ENCODE measurements at places on chromosomes 7 and 10. TPM values are rescaled to one million over a fixed set of nuclear protein-coding genes. Genes with fewer than 3 reads are reported as not detected.

TFR2 gene
- total RNA-seq = 1.1 TPM

ZSWIM8 gene
- 203 TPM for total RNA-seq

GBX1 gene
- total RNA-seq = not detected

BMPER gene
- total RNA-seq = 0.89 TPM

GPR15LG gene
- 2.0 TPM for total RNA-seq

FXYD4 gene
- total RNA-seq = not detected

SPDYE8 gene
- total RNA-seq = not detected

ANKRD22 gene
- total RNA-seq = 30.1 TPM

GRCh38 chr7:127986581-127987521 lies 44.4 kb downstream of the LRRC4 start:
- no peak for DNase-seq
- H3K27me3 ChIP-seq = no peaks in the 10 kb centered on the region
- H3K4me3 ChIP-seq = no peak overlapping the region
- H3K4me1 ChIP-seq = no peaks in the 10 kb centered on the region
- H3K36me3 ChIP-seq = peaks cover 11% of the 10 kb centered on the region
- no peak overlapping the region for H3K27ac ChIP-seq

DNA sequence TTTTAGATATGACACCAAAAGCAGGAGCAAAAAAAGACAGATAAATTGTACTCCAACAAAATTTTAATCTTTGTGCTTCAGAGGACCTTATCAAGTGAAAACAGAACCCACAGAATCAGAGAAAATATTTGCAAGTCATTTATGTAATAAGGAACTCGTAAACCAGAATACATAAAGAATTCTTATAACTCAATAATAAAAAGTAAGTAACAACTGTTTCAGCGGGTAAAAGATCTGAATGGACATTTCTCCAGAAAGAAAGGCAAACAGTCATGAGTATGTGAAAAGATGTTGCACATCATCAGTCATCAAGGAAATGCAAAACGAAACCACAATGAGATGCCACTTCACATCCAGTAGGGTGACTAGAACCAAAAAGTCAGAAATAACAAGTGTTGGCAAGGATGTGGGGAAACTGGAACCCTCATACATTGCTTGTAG lies 167.7 kb upstream of the KCTD7 start:
- no peaks in the 10 kb centered on the region for H3K27me3 ChIP-seq
- no peaks in the 10 kb centered on the region for H3K4me1 ChIP-seq
- no peaks in the 10 kb centered on the region for H3K36me3 ChIP-seq
- DNase-seq = no peak

GRCh38 chr7:20713792-20714191 lies 72.9 kb downstream of the SP8 start:
- no peak overlapping the region for H3K27ac ChIP-seq
- no peak overlapping the region for H3K4me3 ChIP-seq
- H3K27me3 ChIP-seq = no peaks in the 10 kb centered on the region
- H3K36me3 ChIP-seq = no peaks in the 10 kb centered on the region
- no peaks in the 10 kb centered on the region for H3K4me1 ChIP-seq
- no peak for DNase-seq

DNA sequence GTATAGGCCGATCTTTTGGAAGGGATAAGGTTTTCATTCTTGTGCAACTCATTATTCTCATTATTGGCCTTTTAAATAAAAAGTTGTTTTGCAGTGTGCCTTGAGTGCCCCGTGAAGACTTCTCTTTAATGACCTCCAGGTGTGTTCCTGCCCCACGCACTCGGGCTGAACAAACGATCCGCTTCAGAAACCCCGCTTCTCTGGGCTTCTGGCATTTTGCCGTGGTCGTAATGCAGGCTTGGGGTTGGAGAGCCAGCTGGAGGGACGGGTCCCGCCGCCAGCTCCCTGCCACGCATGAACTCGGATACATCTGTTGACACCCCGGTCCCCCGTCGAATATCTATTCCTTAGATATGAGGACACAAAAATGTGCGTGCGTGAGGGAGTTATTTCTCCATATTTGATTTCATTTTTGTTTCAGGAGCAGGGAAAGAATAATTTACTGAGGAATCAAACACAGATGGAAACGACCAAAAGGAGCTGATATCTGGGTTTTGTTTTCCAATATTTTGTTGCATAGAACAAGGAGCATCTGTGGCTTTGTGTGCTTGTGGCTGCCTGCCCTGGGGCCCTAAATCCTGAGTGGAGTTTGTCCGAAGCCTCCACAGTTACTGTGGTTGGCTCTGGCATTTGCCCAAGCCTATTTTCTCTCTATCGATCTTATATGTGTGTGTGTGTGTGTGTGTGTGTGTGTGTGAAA lies 17.0 kb upstream of the TTYH3 start:
- peak overlapping the region; percentile 20 for H3K4me3 ChIP-seq
- H3K27ac ChIP-seq = peak overlapping the region; percentile 71
- H3K27me3 ChIP-seq = no peaks in the 10 kb centered on the region
- DNase-seq = no peak
- peaks cover 43% of the 10 kb centered on the region for H3K4me1 ChIP-seq

DNA sequence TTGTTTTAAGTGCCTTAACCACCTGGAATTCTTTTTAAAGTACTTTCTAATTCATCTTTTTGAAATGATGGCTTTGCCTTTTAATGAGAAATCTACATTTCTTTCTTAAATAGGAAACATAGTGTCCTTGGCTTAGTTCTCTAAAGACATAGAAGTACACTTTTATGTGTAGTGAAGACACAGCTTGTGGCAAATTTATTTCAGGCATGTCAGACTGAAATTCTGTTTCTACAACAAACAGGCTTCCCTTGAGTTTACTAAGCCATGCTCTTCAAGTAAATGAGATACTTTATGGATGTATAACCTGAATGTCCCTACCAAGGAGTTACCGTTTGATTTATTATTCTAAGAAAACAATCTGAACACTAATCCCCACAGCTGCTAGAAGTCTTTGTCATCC lies 136.9 kb upstream of the MAGI2 start:
- no peaks in the 10 kb centered on the region for H3K27me3 ChIP-seq
- no peak overlapping the region for H3K27ac ChIP-seq
- no peak for DNase-seq
- no peaks in the 10 kb centered on the region for H3K4me1 ChIP-seq

DNA sequence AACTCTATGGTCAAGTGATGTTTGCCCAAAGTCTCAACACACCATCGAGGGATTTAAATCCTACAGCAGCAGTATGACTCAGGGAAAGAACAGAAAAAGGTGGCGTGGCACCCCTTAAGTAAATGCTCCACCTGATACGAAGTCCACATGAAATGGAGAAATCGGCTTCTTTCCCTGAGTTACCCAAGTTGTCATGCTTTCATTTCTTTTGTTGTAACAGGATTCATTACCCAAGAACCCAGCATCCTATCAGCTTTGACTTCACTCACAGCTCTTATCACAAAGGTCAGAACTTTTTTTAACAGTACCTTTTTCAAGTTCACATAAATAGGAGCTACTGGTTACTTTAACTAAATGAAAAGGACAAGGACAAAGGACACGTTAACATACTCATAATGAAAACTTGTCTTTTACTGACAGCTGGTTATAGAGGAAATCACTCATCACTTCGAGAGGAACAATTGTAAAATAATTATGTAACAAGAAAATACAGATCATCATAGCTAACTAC lies 219.8 kb upstream of the FRMD4A start:
- no peak overlapping the region for H3K27ac ChIP-seq
- DNase-seq = no peak
- H3K4me3 ChIP-seq = no peak overlapping the region

- peaks cover 15% of the 10 kb centered on the region for H3K27me3 ChIP-seq
- H3K4me1 ChIP-seq = peaks cover 77% of the 10 kb centered on the region
- DNase-seq = peak; percentile 79
- peak overlapping the region; percentile 97 for H3K27ac ChIP-seq
- H3K4me3 ChIP-seq = peak overlapping the region; percentile 84
Measured at GRCh38 chr7:27164367-27165088, 809 bp downstream of the HOXA9 start.

GRCh38 chr7:157668221-157668883 lies 331.5 kb downstream of the DNAJB6 start:
- peaks cover 45% of the 10 kb centered on the region for H3K27me3 ChIP-seq
- H3K36me3 ChIP-seq = no peaks in the 10 kb centered on the region
- H3K27ac ChIP-seq = no peak overlapping the region
- no peak overlapping the region for H3K4me3 ChIP-seq
- DNase-seq = no peak
- no peaks in the 10 kb centered on the region for H3K4me1 ChIP-seq

GRCh38 chr7:71173955-71174354 lies 42.0 kb downstream of the GALNT17 start:
- no peaks in the 10 kb centered on the region for H3K4me1 ChIP-seq
- no peak overlapping the region for H3K4me3 ChIP-seq
- no peaks in the 10 kb centered on the region for H3K27me3 ChIP-seq
- DNase-seq = no peak

DNA sequence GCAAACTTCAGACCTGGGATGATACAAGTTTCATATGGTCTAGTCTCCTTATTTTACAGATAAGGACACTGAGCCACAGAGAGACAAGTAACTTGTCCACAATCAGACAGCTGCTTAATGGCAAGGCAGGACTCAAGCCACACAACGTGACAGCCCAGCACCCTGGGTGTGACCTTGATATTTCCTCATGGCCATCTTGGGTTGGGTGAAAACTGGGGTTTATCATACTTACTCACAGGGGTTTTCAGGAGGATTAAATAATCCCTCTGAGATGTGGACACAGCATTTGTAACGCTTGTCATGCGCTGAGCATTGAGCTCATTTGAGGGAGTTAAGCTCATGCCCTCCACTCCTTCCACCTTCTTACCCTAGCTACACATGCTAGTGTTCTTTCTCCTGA lies 58.0 kb downstream of the ABLIM1 start:
- H3K4me1 ChIP-seq = peaks cover 12% of the 10 kb centered on the region
- DNase-seq = no peak
- H3K36me3 ChIP-seq = peaks cover 3% of the 10 kb centered on the region
- no peak overlapping the region for H3K27ac ChIP-seq
- no peaks in the 10 kb centered on the region for H3K27me3 ChIP-seq

DNA sequence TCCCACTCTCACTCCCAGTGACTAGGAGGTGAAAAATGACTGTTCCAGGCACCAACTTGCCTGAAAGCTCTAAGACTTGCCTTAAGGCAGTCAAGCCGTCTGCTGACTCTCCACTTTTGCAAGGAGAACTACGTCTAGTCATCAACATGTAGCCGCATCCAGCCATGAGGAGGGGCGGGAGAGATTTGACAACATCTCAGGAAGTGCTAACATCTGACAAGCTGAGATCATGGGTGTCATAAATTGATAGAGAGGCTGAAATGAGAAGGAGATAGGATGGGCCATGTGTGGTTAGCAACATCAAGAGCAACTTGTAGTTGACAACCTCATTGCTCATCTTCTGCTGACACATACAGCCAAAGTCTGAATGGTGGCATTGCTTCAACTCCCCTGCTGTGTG lies 9.0 kb upstream of the TBXAS1 start:
- no peak overlapping the region for H3K4me3 ChIP-seq
- H3K36me3 ChIP-seq = no peaks in the 10 kb centered on the region
- H3K27me3 ChIP-seq = peaks cover 4% of the 10 kb centered on the region
- no peaks in the 10 kb centered on the region for H3K4me1 ChIP-seq
